ENCODE measurements at places on chromosomes 7 and 10.

DNA sequence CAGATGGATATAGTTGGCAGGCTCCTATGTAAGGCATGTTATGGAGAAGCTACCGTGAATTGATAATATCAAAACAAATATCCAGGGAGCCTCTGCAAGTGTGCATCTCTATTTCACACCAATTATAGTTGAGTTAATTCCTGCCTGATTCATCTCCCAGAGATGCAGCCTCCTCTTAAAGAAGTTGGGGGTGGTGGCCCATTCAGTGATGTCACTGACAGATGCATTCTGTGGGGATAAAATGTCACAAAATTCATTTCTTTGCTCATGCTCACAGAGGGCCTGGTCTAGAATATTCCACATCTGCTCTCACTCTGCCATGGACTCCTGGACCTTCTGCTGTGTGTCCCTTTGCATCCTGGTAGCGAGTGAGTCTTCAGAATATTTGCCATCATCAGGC, 189.1 kb upstream of the PRSS1 start:
- DNase-seq = no peak

GRCh38 chr7:156560696-156561095, 79.9 kb upstream of the RNF32 start:
- no peak for DNase-seq

- DNase-seq = no peak
Measured at GRCh38 chr10:123988694-123989093, 97.1 kb upstream of the CPXM2 start.

- DNase-seq = no peak
Measured at GRCh38 chr10:28822719-28823464, 145.6 kb downstream of the BAMBI start.

DNA sequence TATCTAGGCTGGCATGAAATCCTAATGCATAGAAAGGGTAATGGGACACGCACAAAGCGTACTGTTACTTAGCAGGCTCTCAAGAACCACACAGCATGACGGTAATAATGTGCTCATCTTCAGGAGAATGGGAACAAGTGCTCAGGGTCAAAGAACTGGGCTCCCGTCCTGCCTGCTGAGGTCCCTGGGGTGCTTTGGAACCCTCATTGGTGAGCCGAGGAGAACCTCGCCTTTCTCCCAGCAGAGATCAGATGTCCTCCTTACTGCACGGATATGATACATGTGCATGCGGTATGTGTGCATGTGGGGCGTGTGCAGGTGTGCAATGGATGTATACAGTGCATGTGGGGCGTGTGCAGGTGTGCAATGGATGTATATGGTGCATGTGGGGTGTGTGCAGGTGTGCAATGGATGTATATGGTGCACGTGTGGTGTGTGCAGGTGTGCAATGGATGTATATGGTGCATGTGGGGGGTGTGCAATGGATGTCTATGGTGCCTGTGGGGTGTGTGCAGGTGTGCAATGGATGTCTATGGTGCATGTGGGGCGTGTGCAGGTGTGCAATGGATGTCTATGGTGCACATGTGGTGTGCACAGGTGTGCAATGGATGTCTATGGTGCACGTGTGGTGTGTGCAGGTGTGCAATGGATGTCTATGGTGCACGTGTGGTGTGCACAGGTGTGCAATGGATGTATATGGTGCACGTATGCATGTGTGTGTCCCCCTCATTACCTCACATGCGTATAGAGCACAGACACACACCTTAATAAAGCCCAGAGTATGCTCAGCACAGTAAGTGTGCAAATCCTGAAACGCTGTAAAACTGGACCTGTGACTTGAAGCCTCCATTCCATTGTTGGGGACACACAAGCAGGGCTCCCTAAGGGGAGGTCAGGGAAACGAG, 336.3 kb downstream of the PTPRN2 start:
- no peak for DNase-seq

GRCh38 chr10:22321924-22322640, 1.2 kb downstream of the BMI1 start:
- DNase-seq = no peak

- DNase-seq = no peak
Measured at GRCh38 chr7:35379481-35379880, 125.6 kb upstream of the TBX20 start.

- DNase-seq = no peak
Measured at GRCh38 chr10:100072514-100072913, 9.2 kb downstream of the CPN1 start.

DNA sequence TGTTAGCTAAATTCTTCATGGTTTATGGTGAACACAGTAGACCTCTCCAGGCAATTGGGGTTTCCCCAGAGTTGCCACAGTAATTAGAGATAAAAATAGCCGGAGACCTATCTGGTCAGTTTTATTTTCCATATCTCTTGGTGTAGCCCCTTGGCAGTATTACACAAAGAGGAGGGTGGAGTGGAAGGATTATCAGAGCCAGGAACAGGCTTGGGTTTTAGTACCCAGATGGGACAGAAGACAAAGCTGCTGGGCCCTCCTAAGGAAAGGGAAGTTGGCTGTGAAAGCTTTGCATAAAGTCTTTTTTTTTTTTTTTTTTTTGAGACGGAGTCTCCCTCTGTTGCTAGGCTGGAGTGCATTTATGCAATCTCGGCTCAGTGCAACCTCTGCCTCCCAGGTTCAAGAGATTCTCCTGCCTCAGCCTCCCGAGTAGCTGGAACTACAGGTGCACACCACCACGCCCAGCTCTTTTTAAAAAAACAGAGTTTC, 9.7 kb downstream of the ZSCAN21 start:
- no peak for DNase-seq

DNA sequence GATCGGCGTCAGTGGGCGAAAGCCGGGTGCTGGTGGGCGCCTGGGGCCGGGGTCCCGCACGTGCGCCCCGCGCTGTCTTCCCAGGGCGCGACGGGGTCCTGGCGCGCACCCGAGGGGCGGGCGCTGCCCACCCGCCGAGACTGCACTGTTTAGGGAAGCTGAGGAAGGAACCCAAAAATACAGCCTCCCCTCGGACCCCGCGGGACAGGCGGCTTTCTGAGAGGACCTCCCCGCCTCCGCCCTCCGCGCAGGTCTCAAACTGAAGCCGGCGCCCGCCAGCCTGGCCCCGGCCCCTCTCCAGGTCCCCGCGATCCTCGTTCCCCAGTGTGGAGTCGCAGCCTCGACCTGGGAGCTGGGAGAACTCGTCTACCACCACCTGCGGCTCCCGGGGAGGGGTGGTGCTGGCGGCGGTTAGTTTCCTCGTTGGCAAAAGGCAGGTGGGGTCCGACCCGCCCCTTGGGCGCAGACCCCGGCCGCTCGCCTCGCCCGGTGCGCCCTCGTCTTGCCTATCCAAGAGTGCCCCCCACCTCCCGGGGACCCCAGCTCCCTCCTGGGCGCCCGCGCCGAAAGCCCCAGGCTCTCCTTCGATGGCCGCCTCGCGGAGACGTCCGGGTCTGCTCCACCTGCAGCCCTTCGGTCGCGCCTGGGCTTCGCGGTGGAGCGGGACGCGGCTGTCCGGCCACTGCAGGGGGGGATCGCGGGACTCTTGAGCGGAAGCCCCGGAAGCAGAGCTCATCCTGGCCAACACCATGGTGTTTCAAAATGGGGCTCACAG, 1.1 kb downstream of the EGFR start:
- DNase-seq = no peak

- DNase-seq = no peak
Measured at GRCh38 chr7:106600569-106601373, 60.2 kb downstream of the CCDC71L start.

DNA sequence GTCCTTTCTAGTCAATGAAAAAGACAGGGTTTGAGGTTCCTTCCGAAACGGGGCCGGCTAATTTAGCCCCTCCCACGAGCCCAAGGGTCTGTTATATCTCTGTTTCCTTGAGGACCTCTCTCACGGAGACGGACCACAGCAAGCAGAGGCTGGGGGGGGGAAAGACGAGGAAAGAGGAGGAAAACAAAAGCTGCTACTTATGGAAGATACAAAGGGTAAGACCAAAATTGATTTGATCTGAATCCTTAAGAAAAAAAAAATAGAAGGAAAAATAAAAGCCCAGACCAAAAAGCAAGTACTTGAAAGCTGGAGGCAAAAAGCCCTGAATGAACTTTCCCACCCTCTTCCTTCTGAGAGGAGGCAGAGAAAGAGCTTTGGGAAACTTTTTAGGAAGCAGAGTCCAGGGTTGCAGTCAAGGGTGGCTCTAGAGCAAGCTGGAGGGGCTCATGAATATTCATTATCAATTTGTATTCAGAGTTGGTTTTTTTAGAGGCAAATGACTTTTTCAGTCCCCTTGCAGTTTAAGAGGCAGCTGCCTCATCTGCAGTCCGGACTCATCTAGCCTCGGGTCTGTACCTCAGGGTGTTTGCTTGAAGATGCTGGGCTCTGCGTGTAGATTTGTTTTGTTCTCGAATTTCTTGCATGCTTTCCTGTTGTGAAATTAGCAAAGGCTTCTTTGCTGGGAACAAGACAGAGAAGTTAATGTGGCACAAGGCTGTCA, at the start of gene ENTPD1:
ENTPD1 (plus strand) TSS at position 123 of the 721 bp plus-strand sequence; CDS start at position 200, 77 bp downstream.
- DNase-seq = no peak

DNA sequence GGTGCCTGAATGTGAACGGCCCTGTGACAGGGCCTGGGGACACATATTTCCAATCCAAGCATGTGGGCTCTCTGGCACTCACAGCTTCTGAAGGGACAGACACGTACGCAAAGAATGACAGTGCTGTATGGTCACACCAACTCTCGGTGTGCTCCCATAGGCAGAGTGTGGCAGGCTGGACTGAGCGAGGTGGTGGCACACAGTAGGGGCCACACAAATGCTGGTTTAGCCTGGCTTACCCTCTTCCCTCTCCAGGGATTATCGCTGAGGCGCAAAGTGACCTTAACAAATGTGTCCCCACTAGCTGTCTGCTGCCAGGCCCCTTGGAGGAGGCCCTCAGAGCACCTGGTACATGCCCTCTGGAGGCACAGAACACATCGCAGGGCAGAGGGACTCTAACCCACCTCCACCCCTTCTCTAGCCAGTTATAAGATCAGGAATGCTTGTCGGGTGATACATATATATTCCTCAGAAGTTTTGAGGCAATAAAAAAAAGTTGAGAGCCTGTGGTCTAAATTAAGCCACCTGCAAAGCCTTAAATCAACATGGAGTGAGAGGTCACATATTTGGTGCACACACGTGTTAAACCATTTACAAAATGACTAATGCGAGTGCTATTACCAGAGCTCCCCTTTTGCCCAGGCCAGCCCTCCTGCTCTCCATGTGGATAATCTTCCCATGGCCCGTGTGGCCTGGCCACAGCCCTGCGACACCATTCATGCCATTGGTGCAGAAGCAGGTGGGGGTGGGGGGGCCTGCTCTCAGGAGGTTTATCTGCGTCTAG, 262.8 kb upstream of the GRB10 start:
- no peak for DNase-seq

GRCh38 chr10:87578842-87579401, 74.2 kb downstream of the MINPP1 start:
- no peak for DNase-seq

DNA sequence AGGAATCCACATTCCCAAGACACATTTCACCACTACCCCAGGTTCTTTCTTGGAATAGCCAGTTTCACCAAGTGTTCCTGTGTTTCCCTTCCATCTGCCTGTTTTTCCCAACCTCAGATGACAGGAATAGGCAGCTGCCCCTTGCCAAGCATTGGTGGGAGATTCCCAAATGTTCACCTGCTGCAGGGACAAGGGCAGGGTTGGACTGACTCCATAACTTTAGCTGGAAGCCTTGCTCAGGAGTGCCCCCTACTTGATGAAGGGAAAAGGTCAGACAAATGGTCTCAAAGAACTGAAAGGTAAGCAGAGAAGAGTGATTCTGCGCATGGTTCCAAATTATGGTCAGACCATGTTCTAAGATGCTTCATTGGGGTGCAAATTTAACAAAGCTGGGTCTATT, 45.1 kb upstream of the LYZL1 start:
- no peak for DNase-seq

- DNase-seq = no peak
Measured at GRCh38 chr7:4066626-4067475, 615.2 kb upstream of the FOXK1 start.

DNA sequence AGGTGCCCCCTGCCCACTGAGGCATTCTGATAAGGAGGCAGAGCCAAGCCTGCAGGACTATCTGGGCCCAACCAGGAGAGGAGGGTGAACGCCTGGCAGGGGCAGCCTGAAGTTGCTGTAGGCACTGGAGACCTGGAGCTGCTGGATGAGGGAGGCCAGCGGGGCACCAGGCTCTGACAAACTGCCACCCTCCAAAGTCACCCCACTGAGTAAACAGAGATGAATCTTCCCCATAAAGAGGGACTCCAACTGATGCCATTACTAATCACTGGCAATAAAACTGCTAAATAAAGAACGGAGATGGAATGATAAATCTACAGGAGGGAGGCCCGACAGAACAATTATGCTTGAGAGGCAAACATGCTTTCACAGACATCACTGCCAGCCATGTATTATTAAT, 44.2 kb downstream of the DRGX start:
- no peak for DNase-seq

DNA sequence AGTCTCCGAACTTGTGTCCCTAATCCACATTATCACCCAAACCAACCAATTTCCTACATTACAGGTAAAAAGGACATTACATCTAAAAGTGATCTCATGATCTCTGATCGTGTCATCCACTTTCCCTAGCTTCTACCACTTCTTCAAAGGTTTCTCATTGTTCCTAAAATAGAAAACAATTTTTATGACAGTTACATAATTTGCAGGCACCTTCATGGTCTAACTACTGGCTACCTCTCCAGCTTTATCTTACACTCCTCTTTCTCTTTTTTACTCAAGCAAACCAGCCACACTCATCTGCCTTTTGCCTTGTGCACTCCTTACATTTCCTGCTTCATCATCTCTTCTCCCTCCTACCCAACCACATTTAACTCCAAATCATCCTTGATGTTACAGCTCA, 886.7 kb upstream of the SORCS1 start:
- DNase-seq = no peak

GRCh38 chr7:34734771-34735170, 76.8 kb downstream of the NPSR1 start:
- DNase-seq = no peak

DNA sequence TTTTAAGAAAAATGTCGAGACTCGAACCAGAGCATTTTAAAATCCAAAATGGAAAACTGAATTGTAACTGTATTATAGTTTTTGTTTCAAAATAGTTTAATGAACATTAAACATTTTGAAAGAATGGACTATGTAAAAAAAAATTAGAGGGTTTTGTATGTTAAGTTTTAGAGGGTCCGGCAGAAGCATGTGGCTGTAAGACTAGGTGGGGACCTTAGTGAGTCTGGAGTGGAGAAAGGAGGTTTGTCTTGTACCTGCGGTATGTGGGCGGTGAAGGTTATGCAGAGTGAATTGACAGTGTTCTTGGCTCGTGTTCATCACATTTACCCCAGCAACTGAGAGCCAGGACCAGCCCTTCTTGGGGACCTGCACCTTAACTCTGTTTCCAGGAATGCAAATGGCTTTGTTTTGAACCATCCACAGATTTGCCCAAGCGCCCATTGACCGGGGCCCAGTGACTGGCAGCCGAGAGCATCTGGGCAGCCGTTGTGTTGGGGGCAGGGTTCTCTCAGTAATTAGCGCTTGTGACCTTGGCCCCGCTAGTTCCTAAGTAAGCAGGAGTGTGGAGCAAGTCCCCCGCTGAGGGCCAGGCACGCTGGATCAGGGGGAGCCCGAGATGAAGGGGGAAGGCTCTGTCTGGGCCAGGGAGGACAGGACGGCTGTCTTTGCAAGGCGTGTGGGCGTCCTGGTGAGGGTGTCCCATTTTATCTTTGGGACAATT, 1.4 kb upstream of the KLF6 start:
- no peak for DNase-seq

- DNase-seq = no peak
Measured at GRCh38 chr7:38367301-38367890, 94.0 kb upstream of the TARP start.
